ENCODE measurements at places on chromosomes 7 and 10. TPM values are rescaled to one million over a fixed set of nuclear protein-coding genes. Genes with fewer than 3 reads are reported as not detected.

- DNase-seq = no peak
- H3K27me3 ChIP-seq = no peaks in the 10 kb centered on the region
- no peak overlapping the region for H3K27ac ChIP-seq
- H3K4me1 ChIP-seq = no peaks in the 10 kb centered on the region
- H3K4me3 ChIP-seq = no peak overlapping the region
These were observed 343.0 kb upstream of the SEMA3D start for GRCh38 chr7:85529831-85530230.

- no peak overlapping the region for H3K27ac ChIP-seq
- H3K36me3 ChIP-seq = peaks cover 8% of the 10 kb centered on the region
- no peak overlapping the region for H3K4me3 ChIP-seq
- no peak for DNase-seq
- H3K27me3 ChIP-seq = no peaks in the 10 kb centered on the region
These were observed 6.8 kb upstream of the RASSF4 start for GRCh38 chr10:44952779-44953231.

TSPAN33 gene
- total RNA-seq = 11.0 TPM

ADCYAP1R1 gene
- total RNA-seq = not detected

IGFBP1 gene
- total RNA-seq = not detected

GRCh38 chr7:5615190-5616070, 166.0 kb downstream of the RNF216 start:
- H3K27ac ChIP-seq = no peak overlapping the region
- no peaks in the 10 kb centered on the region for H3K4me1 ChIP-seq
- no peaks in the 10 kb centered on the region for H3K27me3 ChIP-seq

GRCh38 chr10:84012831-84013458, 126.4 kb upstream of the GHITM start:
- H3K4me3 ChIP-seq = no peak overlapping the region
- H3K36me3 ChIP-seq = no peaks in the 10 kb centered on the region
- no peak for DNase-seq
- H3K4me1 ChIP-seq = no peaks in the 10 kb centered on the region

DNA sequence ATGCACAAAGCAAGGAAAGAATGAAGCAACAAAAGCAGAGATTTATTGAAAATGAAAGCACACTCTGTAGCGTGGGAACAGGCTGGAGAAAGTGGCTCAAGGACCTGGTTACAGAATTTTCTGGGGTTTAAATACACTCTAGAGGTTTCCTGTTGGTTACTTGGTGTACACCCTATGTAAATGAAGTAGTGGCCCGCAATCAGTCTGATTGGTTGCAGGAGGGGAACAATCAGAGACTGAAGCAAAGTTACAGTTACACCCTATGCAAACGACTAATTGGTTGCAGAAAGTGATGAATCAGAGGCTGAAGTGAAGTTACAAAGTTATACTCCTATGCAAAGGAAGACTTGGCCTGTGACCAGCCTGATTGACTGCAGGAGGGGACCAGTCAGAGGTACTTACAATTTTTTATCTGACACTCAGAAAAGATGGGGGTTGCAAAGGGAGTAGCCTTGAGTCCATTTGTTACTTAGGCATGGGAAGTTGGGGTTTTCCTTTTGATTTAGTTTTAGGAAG, 3.6 kb upstream of the MTPN start:
- peak overlapping the region; percentile 81 for H3K27ac ChIP-seq
- H3K36me3 ChIP-seq = peaks cover 2% of the 10 kb centered on the region
- H3K4me1 ChIP-seq = peaks cover 54% of the 10 kb centered on the region
- no peaks in the 10 kb centered on the region for H3K27me3 ChIP-seq

GRCh38 chr7:105677817-105678573, 96.7 kb upstream of the EFCAB10 start:
- H3K4me3 ChIP-seq = peak overlapping the region; percentile 71
- H3K27ac ChIP-seq = peak overlapping the region; percentile 89
- peaks cover 66% of the 10 kb centered on the region for H3K4me1 ChIP-seq
- no peaks in the 10 kb centered on the region for H3K36me3 ChIP-seq
- H3K27me3 ChIP-seq = no peaks in the 10 kb centered on the region

DNA sequence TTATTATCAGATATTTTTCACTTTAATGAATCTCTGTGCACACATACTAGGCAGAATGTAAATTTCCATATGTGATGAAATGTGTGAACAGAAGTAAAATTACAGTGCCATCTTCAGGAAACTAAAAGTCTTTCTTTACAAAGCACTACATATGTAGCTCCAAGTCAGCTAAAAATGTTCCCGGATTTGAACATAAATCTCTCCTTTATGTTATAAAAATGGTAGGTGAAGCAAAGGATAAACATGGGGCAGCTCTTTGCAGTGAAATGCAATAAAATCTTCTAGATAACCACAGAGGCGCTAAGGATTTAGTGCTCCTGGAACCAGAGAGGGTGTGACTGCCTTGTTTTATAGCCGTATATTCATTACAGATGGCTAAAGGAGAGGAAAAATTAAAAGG, 104.9 kb upstream of the C7orf33 start:
- H3K27ac ChIP-seq = no peak overlapping the region
- no peaks in the 10 kb centered on the region for H3K36me3 ChIP-seq
- H3K4me1 ChIP-seq = no peaks in the 10 kb centered on the region
- H3K4me3 ChIP-seq = no peak overlapping the region

- no peaks in the 10 kb centered on the region for H3K4me1 ChIP-seq
- no peaks in the 10 kb centered on the region for H3K36me3 ChIP-seq
These were observed 72.7 kb upstream of the TMEM106B start for GRCh38 chr7:12138421-12138820.

DNA sequence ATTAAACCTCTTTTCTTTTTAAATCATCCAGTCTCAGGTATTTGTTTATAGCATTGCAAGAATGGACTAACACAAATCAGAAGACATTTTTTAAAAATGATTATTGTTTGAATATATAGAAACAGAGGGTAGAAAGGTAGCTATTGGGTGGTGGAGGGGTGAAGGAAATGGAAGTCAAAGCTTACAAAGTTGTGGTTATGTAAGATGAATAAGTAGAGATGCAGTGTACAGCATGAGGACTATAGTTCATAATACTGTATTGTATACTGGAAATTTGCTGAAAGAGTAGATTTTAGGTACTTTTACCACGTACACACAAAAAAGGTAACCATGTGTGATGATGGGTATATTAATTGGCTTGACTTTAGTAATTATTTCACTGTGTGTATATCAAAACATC, 144.0 kb upstream of the FAM3C start:
- peaks cover 23% of the 10 kb centered on the region for H3K4me1 ChIP-seq
- no peak overlapping the region for H3K27ac ChIP-seq
- DNase-seq = no peak
- H3K36me3 ChIP-seq = peaks cover 4% of the 10 kb centered on the region

MYOZ1 gene
- not detected for total RNA-seq

DNA sequence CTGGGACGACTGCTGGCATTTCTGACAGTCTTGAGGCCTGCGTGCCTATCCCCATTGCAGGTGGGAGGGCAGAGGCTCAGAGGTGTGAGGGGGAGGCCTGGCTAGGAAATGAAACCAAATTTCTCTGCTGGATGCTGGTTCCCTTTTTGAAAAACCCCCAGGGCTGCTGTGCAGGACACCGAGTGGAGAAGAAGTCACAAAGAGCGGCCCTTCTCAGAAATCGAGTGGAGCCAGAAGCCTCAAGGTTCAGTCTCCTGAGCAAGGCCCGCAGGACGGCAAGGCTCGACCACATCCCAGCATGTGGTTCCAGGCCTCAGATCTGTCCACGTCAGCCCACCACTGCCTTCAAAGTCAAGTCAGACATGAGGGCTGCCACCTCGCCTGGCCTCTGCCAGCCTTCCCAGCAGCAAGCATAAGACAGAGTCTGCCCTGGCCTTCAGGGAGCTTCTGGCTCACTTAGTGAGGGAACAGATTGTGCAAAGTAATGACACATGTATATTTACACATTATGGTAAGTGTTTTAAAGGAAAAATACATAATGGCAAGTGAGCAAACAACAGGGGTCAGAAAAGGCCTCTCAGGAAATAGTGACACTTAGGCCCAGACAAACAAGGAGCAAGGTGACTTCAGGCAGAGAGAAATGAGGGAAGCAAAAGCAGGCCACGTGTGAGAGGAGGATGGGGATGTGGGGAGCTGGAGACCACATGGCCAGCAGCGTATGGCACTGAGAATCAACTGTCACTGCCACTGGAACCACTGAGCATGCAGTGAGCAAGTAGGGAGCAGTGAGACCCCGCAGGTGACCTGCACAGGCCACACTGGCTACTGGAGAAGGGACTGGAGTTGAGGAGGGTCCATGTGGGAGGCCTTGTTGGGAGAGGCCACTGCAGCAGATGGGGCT, 86.7 kb downstream of the ARHGAP22 start:
- H3K4me3 ChIP-seq = no peak overlapping the region
- H3K36me3 ChIP-seq = no peaks in the 10 kb centered on the region

GRCh38 chr10:100518761-100519241, 860 bp downstream of the SEC31B start:
- peak overlapping the region; percentile 52 for H3K27ac ChIP-seq
- no peaks in the 10 kb centered on the region for H3K27me3 ChIP-seq
- DNase-seq = peak; percentile 82
- no peak overlapping the region for H3K4me3 ChIP-seq
- H3K36me3 ChIP-seq = peaks cover 22% of the 10 kb centered on the region

FRA10AC1 gene
- total RNA-seq = 15.8 TPM

GRCh38 chr7:133688483-133689239, 435.8 kb downstream of the EXOC4 start:
- no peak for DNase-seq
- no peak overlapping the region for H3K27ac ChIP-seq
- no peaks in the 10 kb centered on the region for H3K4me1 ChIP-seq
- peaks cover 2% of the 10 kb centered on the region for H3K36me3 ChIP-seq

DNA sequence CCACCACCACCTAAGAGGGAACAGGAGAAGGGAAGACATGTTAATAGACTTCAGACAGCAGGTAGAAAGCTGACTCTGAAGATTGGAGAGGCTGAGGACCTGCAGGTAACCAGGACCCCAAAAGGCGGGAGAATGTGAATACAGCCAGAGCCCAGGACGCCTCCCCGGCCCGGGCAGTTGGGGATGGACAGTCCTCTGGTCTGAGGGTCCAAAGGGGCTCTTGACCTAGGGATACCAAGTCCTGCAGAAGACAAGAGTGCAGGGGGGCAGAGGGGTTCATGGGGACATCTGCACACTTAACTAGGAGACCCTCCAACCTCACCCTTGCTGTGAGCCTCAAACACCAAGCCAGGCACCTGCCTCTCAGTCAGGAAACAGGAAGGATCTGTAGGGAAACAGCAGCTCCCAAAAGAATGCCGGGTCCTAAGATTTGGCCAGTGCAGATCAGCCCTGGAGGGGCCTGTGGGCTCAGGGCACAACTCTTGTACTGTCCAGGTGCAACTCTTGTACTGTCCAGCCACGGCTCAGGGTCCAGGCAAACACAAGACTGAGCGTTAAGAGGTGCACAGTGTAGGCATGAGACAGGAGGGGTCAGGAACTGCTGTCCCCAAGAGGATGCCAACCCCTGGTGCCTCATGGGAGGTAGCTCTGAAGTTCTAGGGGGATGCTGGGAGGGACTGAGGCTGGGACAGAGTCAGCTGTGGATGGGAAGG, 2.3 kb upstream of the STK32C start:
- peaks cover 9% of the 10 kb centered on the region for H3K4me1 ChIP-seq
- DNase-seq = no peak
- no peak overlapping the region for H3K27ac ChIP-seq
- H3K4me3 ChIP-seq = no peak overlapping the region
- peaks cover 5% of the 10 kb centered on the region for H3K36me3 ChIP-seq
- peaks cover 2% of the 10 kb centered on the region for H3K27me3 ChIP-seq

GRCh38 chr10:86538547-86538946, 17.0 kb upstream of the WAPL start:
- H3K27ac ChIP-seq = peak overlapping the region; percentile 10
- H3K36me3 ChIP-seq = no peaks in the 10 kb centered on the region
- H3K27me3 ChIP-seq = no peaks in the 10 kb centered on the region
- DNase-seq = peak; percentile 30
- peaks cover 23% of the 10 kb centered on the region for H3K4me1 ChIP-seq

GRCh38 chr10:120327675-120328074, 129.4 kb upstream of the PLPP4 start:
- H3K4me3 ChIP-seq = no peak overlapping the region
- no peaks in the 10 kb centered on the region for H3K4me1 ChIP-seq
- no peaks in the 10 kb centered on the region for H3K36me3 ChIP-seq
- H3K27ac ChIP-seq = no peak overlapping the region
- DNase-seq = no peak

CCDC3 gene
- not detected for total RNA-seq

GRCh38 chr10:11517150-11517549, 94.3 kb downstream of the USP6NL start:
- no peak overlapping the region for H3K4me3 ChIP-seq
- H3K27me3 ChIP-seq = no peaks in the 10 kb centered on the region
- H3K27ac ChIP-seq = no peak overlapping the region
- no peaks in the 10 kb centered on the region for H3K36me3 ChIP-seq
- peaks cover 20% of the 10 kb centered on the region for H3K4me1 ChIP-seq

NUDT13 gene
- total RNA-seq = 2.4 TPM

- no peak overlapping the region for H3K4me3 ChIP-seq
- no peaks in the 10 kb centered on the region for H3K4me1 ChIP-seq
- H3K27me3 ChIP-seq = no peaks in the 10 kb centered on the region
These were observed 9.2 kb downstream of the CDHR3 start for GRCh38 chr7:105972276-105972675.

PRKG1 gene
- not detected for total RNA-seq
